ENCODE measurements at places on chromosomes 13 and 19.

DNA sequence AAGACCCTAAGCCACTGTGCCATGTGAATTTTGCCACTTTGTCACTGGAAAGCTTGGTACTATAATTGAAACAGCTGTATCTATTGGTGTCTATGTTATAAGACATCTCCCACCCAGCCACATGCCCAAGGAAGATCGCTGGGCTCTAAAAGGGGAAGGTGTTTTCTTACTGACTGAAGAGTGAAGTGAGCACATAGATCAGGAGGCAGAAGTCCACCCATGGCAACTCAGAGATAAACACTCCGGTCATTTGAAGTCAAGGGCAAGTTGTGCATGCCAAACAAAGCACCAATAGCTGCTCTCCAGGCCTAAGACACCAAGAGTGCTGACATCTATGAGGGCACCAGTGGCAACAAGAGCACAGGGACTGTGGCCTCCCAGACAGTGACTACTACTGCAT, 153.8 kb downstream of the KCTD12 start:
- no peaks in the 10 kb centered on the region for H3K36me3 ChIP-seq
- no peaks in the 10 kb centered on the region for H3K27me3 ChIP-seq
- H3K4me3 ChIP-seq, result no peak overlapping the region
- DNase-seq, result no peak
- H3K4me1 ChIP-seq, result no peaks in the 10 kb centered on the region
- H3K27ac ChIP-seq, result no peak overlapping the region

DNA sequence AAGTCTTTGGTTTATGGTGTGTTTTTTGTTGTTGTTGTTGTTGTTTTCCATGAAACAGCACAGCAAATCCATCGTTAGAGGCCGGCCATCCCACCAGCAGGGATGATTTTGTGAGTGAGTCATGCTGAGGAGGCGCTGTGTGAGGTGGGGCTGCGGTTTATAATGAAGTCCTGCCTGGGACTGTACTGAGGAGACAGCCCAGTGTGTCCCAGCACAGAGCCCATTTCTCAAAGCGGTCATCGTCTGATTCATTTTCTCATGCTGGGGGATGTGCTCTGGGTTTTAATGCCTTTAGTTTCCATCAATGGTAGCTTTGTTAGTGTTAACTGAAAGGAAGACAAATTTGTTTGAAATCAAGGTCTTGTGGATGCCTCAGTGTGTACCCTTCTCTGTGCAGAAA, 129.3 kb upstream of the SERP2 start:
- H3K27me3 ChIP-seq, result peaks cover 6% of the 10 kb centered on the region
- no peak overlapping the region for H3K4me3 ChIP-seq
- H3K36me3 ChIP-seq, result no peaks in the 10 kb centered on the region
- no peak for DNase-seq

- H3K36me3 ChIP-seq, result no peaks in the 10 kb centered on the region
- H3K27me3 ChIP-seq, result peaks cover 15% of the 10 kb centered on the region
- no peaks in the 10 kb centered on the region for H3K4me1 ChIP-seq
- no peak overlapping the region for H3K27ac ChIP-seq
- H3K4me3 ChIP-seq, result no peak overlapping the region
Measured at GRCh38 chr13:29752175-29752574, 98.2 kb downstream of the UBL3 start.

- no peak overlapping the region for H3K4me3 ChIP-seq
- H3K4me1 ChIP-seq, result no peaks in the 10 kb centered on the region
- H3K27ac ChIP-seq, result no peak overlapping the region
- H3K36me3 ChIP-seq, result peaks cover 3% of the 10 kb centered on the region
- H3K27me3 ChIP-seq, result no peaks in the 10 kb centered on the region
- no peak for DNase-seq
Measured at GRCh38 chr19:14639536-14640277, 34.9 kb downstream of the ADGRE3 start.

DNA sequence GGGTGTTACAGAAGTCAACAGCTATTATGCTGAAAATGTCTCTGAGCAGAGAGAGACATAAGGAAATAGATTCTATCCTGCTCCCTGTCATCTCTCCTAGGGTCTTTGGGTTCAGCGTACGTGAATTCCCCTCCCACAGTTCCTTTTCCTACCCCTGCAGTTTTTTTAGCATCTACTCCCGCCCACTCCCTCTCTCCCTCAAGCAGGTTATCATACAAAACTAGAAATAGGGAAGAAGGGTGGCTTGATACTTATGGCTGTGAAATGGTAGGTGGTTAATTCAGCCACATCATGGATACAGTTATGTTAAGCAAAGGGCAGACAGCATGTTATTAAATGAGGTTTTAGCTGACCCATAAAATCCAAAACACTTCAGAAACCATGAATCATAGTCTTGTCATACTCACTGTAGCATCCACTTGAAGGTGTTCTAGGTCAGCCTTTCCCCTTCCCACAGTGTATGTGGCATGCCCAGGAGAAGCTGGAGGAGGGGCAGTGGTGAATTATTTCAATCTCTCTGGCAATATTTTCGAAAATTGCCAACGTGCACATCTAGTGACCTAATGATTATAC, 236.8 kb upstream of the SERP2 start:
- H3K4me1 ChIP-seq, result peaks cover 10% of the 10 kb centered on the region
- DNase-seq, result no peak
- no peak overlapping the region for H3K27ac ChIP-seq
- no peak overlapping the region for H3K4me3 ChIP-seq
- no peaks in the 10 kb centered on the region for H3K36me3 ChIP-seq

- no peak overlapping the region for H3K27ac ChIP-seq
- H3K4me1 ChIP-seq, result peaks cover 33% of the 10 kb centered on the region
- no peaks in the 10 kb centered on the region for H3K27me3 ChIP-seq
- H3K36me3 ChIP-seq, result peaks cover 5% of the 10 kb centered on the region
Measured at GRCh38 chr19:2550431-2551171, 74.7 kb downstream of the GADD45B start.

DNA sequence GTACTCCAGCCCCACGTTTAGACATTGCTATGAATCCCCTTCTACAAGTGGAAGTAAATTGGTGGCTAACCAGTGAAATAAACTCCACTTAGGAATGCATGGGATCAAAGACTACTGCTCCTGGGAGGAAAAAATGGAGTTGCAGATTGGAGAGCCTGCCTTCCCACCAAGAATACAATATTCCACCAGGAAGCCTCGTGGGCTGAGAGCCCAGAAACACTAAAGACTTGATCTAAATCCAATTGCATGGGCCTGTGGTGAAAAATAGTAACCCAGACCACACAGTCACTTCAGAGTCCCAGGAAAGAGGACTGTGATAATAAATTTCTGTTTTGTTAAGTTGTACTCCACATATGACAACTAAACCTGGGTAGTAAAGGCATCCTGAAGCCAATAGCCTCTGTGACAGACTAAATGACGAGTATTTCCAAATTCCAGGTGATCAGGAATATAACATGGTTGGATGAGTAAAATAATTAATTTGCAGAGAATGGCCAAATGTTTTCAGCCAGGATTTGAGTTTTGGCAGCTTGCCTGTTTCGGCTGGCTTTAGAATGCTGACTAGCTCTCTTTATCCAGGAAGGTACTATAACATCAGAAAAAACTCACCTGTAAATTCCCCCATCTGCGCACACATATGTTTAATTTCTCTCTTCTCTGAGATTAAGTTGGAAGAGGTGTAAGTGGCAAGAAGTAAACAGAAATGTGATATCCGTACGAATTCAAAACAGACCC, 480.3 kb downstream of the LIG4 start:
- H3K4me3 ChIP-seq, result no peak overlapping the region
- H3K27ac ChIP-seq, result no peak overlapping the region

GRCh38 chr13:75961911-75962310, 325.8 kb downstream of the LMO7 start:
- DNase-seq, result no peak
- no peaks in the 10 kb centered on the region for H3K27me3 ChIP-seq
- H3K36me3 ChIP-seq, result no peaks in the 10 kb centered on the region
- H3K4me1 ChIP-seq, result no peaks in the 10 kb centered on the region

- H3K4me1 ChIP-seq, result no peaks in the 10 kb centered on the region
- no peaks in the 10 kb centered on the region for H3K36me3 ChIP-seq
- no peak for DNase-seq
- no peak overlapping the region for H3K27ac ChIP-seq
Measured at GRCh38 chr19:7575434-7576040, 20.1 kb upstream of the CAMSAP3 start.

- H3K27ac ChIP-seq, result no peak overlapping the region
- no peak overlapping the region for H3K4me3 ChIP-seq
- no peak for DNase-seq
- H3K4me1 ChIP-seq, result no peaks in the 10 kb centered on the region
- H3K36me3 ChIP-seq, result no peaks in the 10 kb centered on the region
Measured at GRCh38 chr13:79796136-79796535, 315.2 kb downstream of the NDFIP2 start.

GRCh38 chr13:65453982-65454381, 1776.2 kb downstream of the PCDH9 start:
- no peaks in the 10 kb centered on the region for H3K36me3 ChIP-seq
- H3K27ac ChIP-seq, result no peak overlapping the region
- no peaks in the 10 kb centered on the region for H3K27me3 ChIP-seq
- no peak overlapping the region for H3K4me3 ChIP-seq
- no peaks in the 10 kb centered on the region for H3K4me1 ChIP-seq

DNA sequence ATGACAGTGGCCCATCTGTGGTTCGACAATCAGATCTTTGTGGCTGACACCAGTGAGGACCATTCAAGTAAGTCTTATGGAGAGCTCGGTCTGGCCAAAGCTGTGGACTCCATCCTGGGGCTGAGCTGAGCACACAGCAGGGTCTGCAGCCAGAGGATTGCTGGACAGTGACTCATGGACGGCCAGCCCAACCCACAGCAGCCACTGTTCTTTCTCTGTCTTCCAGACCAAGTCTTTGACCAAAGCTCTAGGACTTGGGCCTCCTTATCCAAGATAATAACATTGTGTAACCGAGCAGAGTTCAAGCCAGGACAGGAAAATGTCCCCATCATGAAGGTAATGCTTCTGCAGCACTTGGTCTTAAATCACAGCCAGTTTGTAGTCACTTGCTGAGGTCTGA, 12.4 kb downstream of the ATP12A start:
- H3K4me3 ChIP-seq, result no peak overlapping the region
- no peak for DNase-seq
- H3K4me1 ChIP-seq, result peaks cover 12% of the 10 kb centered on the region
- peaks cover 40% of the 10 kb centered on the region for H3K27me3 ChIP-seq
- no peaks in the 10 kb centered on the region for H3K36me3 ChIP-seq

DNA sequence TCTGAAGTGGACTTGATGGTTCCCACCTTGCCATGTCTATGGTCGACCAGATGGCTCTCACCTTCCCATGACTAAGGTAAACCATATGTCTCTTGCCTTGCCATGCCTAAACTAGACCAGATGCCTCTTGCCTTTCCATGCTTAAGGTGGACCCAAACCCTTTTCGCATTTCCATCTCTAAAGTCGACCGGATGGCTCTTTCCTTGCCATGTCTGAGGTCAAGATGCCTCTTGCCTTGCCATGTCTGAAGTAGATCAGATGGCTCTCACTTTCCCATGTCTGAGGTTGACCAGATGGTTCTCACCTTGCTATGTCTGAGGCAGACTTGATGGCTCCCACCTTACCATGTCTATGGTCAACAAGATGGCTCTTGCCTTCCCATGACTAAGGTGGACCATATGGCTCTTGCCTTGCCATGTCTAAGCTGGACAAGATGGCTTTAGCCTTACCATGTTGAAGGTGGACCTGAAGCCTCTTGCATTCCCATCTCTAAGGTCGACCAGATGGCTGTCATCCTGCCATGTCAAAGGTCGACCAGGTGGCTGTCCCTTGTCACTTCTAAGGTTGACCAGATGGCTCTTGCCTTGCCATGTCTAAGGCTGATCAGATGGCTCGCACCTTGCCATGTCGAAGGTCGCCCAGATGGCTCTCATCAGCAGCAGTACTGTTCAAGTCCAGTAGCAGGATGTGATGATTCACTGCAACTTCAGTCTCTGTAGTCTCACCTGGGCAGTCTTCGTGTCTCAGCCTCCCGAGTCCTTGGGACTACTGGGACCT, 1439.4 kb downstream of the UQCRFS1 start:
- H3K4me1 ChIP-seq, result no peaks in the 10 kb centered on the region
- no peaks in the 10 kb centered on the region for H3K27me3 ChIP-seq
- no peak for DNase-seq
- H3K4me3 ChIP-seq, result no peak overlapping the region
- no peak overlapping the region for H3K27ac ChIP-seq

GRCh38 chr13:86960876-86961275, 710.3 kb upstream of the SLITRK5 start:
- no peaks in the 10 kb centered on the region for H3K27me3 ChIP-seq
- H3K4me1 ChIP-seq, result no peaks in the 10 kb centered on the region
- H3K36me3 ChIP-seq, result no peaks in the 10 kb centered on the region
- no peak for DNase-seq
- H3K27ac ChIP-seq, result no peak overlapping the region

GRCh38 chr13:37715606-37716015, 117.0 kb upstream of the POSTN start:
- H3K4me1 ChIP-seq, result no peaks in the 10 kb centered on the region
- no peak overlapping the region for H3K4me3 ChIP-seq
- H3K27ac ChIP-seq, result no peak overlapping the region
- H3K36me3 ChIP-seq, result no peaks in the 10 kb centered on the region

DNA sequence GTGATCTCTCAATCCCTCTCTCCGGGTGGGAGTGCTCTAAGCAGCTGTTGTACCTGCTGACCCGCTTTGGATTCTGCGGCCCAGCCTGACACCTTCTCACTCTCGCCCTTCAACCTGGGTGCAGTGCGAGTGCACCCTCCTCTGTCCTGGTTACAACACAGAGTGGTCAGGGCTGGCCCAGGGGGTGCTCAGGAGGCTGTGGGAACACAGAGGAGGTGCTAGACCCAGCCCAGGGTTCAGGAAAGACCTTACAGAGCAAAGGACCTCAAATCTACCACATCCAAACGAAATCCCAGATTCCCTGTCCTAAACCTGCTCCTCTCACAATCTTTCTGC, 23.7 kb downstream of the ZNF175 start:
- H3K4me1 ChIP-seq, result peaks cover 22% of the 10 kb centered on the region
- DNase-seq, result no peak
- peak overlapping the region; percentile 93 for H3K27ac ChIP-seq
- H3K4me3 ChIP-seq, result peak overlapping the region; percentile 91
- peaks cover 1% of the 10 kb centered on the region for H3K27me3 ChIP-seq

DNA sequence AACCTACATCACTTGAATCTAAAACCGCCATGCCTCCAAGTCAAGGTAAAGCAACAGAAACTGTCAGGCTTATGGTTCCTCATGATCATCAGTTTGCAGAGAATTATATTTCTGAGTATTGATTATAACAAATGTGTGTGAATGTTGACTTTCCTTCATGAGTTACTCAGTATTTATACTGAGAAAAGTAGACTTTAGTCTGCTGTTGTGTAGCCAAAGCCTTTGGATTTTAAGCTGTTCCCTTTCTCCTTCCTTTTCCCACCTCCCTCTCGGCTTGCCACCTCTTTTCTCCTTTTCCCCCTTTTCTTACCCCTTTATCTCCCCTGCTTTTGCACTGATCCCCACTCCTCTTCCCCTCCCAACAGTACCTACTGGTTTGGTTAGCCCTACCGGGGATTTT, 20.7 kb upstream of the GPR18 start:
- no peak overlapping the region for H3K27ac ChIP-seq
- no peak for DNase-seq
- H3K4me1 ChIP-seq, result peaks cover 91% of the 10 kb centered on the region
- H3K36me3 ChIP-seq, result peaks cover 65% of the 10 kb centered on the region
- H3K27me3 ChIP-seq, result no peaks in the 10 kb centered on the region

GRCh38 chr19:39837978-39838377, 4.0 kb upstream of the DYRK1B start:
- H3K4me3 ChIP-seq, result no peak overlapping the region
- H3K4me1 ChIP-seq, result peaks cover 30% of the 10 kb centered on the region
- no peak overlapping the region for H3K27ac ChIP-seq
- H3K36me3 ChIP-seq, result peaks cover 39% of the 10 kb centered on the region
- H3K27me3 ChIP-seq, result no peaks in the 10 kb centered on the region

- peaks cover 36% of the 10 kb centered on the region for H3K36me3 ChIP-seq
- H3K4me1 ChIP-seq, result peaks cover 52% of the 10 kb centered on the region
- H3K27me3 ChIP-seq, result no peaks in the 10 kb centered on the region
Measured at GRCh38 chr19:35901854-35902661, at the start of gene HCST. Gene HCST, plus strand, starts transcription at chr19:35902529. Its CDS starts 65 bp downstream, at chr19:35902594.

Measured in activated CD4-positive, alpha-beta T cell treated with anti-CD3 and anti-CD28 coated beads, Interleukin-2, amount 10 ng/mL, durations not matched to agents 7 days and 5 days (primary cell).